Activated T-cell treated with anti-CD3 and anti-CD28 coated beads, Interleukin-2, amount 50 U/mL, for 4 hours (primary cell): ENCODE measurements at places on chromosomes 12 and 14.

- no peak for DNase-seq
Observed at GRCh38 chr14:57479197-57479596, 14.5 kb downstream of the CCDC198 start.

GRCh38 chr14:50335989-50336824, 24.1 kb downstream of the DMAC2L start:
- DNase-seq: no peak

DNA sequence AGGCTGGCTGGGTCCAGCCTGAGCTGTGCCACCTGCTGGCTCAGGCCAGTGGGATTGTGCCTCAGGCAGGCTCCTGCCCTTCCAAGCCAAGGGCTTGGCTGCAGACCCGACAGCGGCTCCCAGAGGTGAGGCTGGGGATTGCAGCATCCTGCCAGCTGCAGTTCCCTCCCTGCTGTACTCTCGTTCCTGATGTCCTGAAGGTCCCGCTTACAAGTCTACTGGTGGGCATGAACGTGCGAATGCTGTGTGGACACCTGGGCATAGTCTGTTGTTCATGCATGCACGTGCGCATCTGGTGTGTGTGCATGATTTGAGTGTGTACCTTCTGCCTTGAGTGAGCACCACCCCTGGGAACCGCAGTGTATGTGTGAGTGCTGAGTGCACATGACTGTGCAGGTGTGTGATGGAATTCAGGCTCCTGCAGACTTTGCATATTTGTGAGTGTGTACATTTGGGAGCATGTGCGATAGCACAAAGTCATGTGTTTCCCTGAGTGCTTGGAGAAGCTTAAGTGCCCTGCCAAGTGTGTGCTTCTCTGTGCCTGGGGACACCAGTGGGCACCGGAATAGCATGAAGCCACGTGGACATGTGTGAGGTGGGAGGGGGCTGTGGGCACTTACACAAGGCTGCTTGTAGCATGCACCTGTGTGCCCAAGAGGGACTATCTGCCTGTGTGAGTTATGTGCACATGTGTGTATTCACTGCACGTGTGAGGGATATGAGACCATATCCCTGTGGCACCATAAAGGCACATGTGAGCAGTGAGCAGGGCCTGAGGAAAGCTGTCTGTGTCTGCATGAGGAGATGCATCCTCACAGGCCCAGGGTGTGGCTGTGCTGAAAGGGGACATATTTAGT, 19.3 kb upstream of the KRT7 start:
- peak; percentile 31 for DNase-seq

- no peak for DNase-seq
Observed at GRCh38 chr12:89621521-89621920, 87.1 kb downstream of the ATP2B1 start.

DNA sequence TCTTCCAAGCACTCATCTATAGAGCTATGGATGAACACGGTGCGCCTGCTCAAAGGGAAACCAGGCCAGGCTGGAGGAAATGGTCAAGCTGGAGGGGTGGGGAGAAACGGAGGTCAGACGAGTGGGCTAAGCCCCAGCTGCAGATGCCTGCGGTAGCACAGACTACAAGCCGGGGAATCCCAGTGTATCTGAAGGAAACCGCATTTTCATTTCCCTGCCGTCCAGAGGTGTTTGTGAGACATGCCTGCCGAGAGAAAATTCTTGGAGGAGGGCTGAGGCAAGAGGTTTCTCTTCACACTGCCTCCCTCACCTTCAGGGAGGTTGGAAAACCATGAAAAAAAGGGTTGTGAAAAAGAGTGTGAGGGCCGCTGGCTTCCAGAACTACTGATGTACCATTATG, 102.0 kb upstream of the FOXN3 start:
- DNase-seq: no peak

DNA sequence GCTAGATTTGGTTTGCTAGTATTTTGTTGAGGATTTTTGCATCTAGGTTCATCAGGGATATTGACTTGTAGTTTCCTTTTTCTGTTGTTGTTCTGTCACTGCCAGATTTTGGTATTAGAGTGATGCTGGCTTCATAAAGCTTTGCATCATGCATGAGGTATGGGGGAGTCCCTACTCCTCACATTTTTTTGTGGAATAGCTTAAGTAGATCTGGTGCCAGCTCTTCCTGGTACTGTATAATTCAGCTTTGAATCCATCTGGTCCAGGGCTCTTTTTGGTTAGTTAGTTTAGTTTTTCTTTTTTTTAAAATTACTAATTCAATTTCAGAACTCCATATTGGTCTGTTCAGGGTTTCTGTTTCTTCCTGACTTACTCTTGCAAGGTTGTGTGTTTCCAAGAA, 59.4 kb downstream of the LRRIQ1 start:
- DNase-seq: no peak
